ENCODE measurements at places on chromosomes 6 and 20. TPM values are rescaled to one million over a fixed set of nuclear protein-coding genes. Genes with fewer than 3 reads are reported as not detected.

GRCh38 chr6:46688117-46688965 lies 656 bp downstream of the TDRD6 start:
- no peaks in the 10 kb centered on the region for H3K36me3 ChIP-seq
- no peak for DNase-seq
- peaks cover 10% of the 10 kb centered on the region for H3K4me1 ChIP-seq
- no peak overlapping the region for H3K4me3 ChIP-seq
- H3K27me3 ChIP-seq: no peaks in the 10 kb centered on the region
- no peak overlapping the region for H3K27ac ChIP-seq

The FABP7 gene
- not detected for total RNA-seq

GRCh38 chr20:53643031-53643832 lies 49.6 kb upstream of the ZNF217 start:
- peak overlapping the region; percentile 97 for H3K27ac ChIP-seq
- no peaks in the 10 kb centered on the region for H3K27me3 ChIP-seq
- peaks cover 12% of the 10 kb centered on the region for H3K4me1 ChIP-seq
- H3K4me3 ChIP-seq: peak overlapping the region; percentile 51
- H3K36me3 ChIP-seq: no peaks in the 10 kb centered on the region

The CST5 gene
- total RNA-seq: not detected

Data from MCF 10A (cell line).